ENCODE measurements at places on chromosomes 12 and 14.

GRCh38 chr12:18651525-18651924 is 86.3 kb downstream of the PLCZ1 start:
- DNase-seq = no peak

DNA sequence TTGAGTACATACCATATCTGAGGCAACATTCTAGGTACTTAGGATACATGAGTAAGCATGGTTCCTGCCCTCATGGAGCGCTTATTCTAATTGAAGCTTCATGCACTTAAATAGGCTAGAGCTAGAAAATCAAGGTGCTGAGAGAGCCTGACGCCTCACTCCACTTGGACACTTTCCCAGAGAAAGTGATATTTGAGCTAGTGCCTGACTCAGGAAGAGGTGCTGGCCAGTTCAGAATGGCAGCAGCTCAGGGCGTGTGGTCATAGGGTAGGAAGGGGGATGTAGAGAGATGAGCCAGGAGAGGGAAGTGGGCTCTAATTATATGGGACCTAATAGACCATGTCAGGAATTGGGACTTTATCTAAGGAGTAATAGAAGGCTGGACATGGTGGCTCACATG is 33.3 kb downstream of the TULP3 start:
- DNase-seq = no peak

GRCh38 chr14:22410497-22410896 is 178.5 kb downstream of the DAD1 start:
- DNase-seq = no peak

GRCh38 chr14:90796329-90796728 is 19.9 kb downstream of the TTC7B start:
- peak; percentile 60 for DNase-seq

GRCh38 chr12:51692016-51692415 is 101.0 kb downstream of the SCN8A start:
- peak; percentile 23 for DNase-seq

DNA sequence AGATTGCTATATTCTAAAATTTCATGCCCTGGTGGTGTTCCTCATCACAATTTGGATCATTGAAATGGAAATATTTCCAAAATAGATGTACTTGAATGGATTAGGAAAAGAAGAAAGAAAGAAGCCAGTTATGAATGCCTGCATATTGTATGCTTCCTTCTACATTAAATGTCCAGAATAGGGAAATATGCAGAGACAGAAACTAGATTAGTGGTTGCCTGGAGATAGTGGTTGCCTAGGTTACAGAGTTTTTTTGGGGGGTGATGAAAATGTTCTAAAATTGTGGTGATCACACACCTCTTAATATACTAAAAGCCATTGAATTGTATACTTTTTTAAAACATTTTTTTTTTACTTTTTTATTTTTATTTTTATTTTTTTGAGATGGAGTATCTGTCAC is 18.0 kb downstream of the TUBA1A start:
- DNase-seq = no peak

DNA sequence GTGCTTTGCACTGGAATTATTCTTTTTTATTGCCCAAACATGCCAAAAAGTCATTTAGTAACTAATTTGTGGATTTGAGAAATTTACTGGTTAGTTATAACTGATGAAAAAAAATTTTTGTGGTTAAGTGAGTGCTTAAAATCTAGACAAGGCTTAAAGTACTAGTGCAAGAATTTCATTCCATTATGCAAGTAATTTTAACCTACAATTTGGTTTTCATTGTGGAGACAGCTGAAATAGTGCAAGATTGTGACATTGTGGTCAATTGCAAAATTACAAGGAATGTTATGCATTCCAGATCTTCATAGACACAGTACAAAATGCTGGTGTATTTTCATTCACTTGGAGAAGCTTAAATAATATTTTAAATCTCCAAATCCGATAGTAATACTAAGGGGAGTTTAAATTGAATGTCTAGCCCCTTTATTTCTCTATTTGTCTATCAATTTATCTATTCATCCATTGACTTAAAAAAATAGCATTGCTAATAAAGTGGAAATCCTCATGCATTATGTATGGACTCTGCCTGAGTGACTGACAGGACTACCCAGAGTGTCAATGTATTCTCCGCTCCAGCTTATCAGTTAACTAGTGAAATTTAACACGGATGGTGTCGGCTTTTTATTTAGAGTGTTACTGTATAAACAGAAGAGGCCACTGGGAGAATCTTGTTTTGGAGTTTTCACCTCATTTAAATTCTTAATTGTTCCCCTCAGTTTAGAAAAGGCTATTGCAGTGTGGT is 125.9 kb downstream of the ALX1 start:
- DNase-seq = no peak

DNA sequence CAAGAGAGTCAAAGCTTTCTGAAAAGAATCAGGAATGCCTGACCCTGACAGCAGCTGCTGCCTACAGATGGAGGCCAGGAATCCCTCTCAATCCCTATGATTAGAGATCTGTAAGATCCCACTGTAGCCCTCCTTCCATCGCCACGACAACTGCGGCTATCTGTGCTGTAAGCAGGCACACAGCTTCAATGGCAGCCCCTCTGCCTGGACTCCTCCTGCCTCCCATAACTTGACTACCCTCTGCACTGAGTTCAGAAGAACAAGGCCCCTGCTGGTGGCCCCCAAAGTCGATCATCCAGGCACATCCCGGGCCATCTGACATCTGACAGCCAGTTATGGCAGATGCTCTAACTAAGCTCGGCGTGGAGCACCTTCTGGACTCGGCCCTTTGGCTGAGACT is 2.9 kb downstream of the CLMN start:
- DNase-seq = no peak

DNA sequence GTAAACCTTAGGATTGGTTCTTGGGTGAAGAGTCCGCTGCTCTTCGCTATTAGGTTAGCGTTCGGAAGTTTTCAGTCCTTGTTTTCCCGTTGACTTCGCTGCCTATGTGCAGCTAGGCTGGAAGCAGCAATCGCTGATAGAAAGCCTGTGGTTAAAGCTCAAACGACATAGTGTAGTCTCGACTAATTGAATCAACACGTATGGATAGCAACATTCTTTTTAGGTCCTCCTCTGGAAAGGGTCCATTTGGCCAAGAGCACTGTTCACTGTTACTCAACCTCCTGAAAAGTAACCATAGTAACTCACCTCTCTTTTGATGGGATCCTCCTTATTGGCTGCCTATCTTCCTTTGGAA is 355.5 kb downstream of the SNAPC1 start:
- no peak for DNase-seq

DNA sequence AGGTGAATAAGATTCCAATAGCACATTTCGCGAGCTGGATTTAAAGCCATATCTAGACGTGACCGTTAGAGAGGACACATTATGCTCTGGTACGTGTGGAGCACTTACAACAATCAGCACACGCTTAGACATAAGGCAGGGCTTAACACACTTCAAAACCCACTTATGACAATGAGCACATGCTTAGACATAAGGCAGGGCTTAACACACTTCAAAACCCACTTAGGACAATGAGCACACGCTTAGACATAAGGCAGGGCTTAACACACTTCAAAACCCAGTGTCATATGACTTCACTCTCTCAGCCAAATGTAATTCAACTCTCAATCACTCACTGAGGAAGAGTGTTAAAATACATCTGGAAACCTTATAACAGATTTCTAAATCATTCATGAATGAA is 11.2 kb upstream of the PLD4 start:
- no peak for DNase-seq

DNA sequence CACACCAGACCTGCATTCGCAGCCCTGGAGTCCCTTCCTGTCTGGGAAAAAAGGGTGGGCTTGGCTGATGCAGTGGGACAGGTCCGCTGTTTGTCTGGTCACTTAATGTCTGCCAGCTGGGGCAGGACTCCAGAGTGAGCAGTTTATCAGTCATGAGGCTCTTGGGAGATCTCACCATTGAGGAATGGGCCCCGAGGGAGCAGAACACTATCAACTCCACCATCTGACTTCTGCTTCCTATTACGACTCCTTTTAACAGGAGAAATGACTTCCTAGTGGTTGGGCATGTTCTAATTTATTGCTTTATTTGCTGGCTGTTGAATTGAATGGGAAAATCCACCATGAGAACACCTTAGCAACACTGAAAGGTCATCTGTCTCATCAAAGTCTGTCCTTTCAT is 182.5 kb upstream of the RASSF8 start:
- peak; percentile 56 for DNase-seq

- no peak for DNase-seq
These were observed 51.3 kb upstream of the KCNA1 start for GRCh38 chr12:4858386-4858785.

GRCh38 chr12:7128681-7129286 is at the start of gene RBP5:
Gene RBP5 (minus strand): TSS chr12:7128889. CDS start chr12:7128775, 114 bp downstream.
- no peak for DNase-seq

- no peak for DNase-seq
These were observed 56.7 kb downstream of the LRRIQ1 start for GRCh38 chr12:85092814-85093370.

- DNase-seq = no peak
These were observed 124.6 kb upstream of the HIF1A start for GRCh38 chr14:61570549-61571290.

DNA sequence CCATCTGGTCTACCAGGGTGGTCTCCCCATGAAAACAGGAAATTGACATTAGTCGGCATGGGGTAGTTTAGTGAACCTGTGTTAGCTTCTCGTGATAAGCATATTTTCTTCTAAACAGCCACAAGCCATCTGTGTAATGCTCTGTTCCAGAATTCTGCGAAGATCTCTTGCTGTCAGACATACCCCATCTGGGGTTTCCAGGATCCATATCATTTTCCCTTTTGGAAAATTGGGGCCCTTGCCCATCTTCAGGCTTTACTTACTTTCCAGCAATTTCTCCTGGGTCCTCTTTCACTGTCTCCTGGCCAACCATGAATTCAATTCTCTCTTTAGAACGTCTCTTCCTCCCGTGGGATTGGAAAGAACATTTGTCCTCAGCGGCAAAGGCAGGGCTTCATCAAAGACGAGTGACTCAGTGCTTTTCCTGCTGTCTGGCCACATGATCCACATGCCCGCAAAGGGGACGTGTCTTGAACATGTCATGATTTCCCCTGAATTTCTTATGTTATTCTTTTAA is 21.4 kb upstream of the NCOR2 start:
- DNase-seq = peak; percentile 58

GRCh38 chr12:44875954-44876543 is at the start of gene NELL2:
Gene NELL2 (minus strand): TSS chr12:44876315. CDS start chr12:44875869, 446 bp downstream.
- DNase-seq = no peak

- DNase-seq = no peak
These were observed 59.0 kb downstream of the CLMN start for GRCh38 chr14:95260537-95261361.

DNA sequence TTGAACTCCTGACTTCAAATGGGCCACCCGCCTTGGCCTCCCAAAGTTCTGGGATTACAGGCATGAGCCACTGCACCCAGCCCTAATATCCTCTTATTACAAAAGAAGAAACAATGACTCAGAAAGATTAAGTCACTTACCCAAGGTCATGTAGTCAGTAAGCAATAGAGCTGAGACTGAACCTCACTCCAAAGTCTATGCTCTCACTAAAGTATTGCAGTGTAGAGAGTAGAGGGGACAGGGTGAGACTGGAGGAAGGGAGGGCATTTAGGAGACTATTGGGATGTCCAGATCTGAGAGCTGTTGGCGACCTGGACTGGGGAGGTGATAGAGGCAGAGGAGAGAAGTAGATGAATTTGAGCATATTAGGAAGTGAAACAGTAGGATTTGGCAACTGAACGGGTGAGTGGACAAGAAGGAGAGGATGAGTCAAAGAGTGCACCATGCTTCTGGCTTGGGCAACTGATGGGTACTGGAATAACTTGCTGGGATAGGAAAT is 11.8 kb downstream of the P2RX7 start:
- no peak for DNase-seq

DNA sequence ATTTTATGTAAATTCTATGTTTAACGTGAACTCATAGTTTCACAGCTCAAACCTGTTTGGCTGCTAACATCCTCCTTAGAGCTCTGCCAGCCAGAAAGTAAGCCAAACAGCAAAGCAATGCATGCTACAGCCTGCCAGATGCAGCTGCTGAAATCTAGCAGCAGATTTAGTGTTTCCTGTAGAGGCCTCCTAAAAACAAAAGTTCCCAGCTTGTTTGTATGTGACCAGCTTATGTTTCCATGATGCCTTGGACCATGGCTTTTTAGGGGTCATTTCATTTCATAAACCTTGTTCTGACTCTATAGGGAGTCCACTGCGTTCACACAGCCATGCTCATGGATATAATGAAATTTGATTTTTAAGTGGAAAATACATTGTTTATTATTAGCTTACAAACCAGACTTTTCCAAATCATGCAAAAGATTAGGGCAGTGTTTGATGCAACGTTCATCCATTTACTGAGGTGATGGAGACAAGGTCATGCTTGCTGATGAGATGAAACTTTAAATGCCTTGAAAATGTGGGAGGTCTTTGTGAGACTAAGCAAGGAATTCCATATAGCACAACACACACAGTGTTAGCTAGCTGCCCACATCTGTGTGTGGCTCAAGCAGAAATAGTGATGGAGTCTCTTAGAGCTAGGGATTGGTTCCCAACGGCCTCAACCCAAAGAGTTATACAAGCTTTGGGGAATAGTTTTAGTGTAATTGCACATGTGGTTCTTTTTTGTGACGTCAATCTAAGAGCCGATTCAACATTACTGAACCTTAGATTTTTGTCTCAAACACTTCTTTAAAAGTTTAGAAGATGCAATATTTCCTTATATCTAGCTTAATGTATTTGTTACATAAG is 157.5 kb upstream of the LRIG3 start:
- no peak for DNase-seq

- no peak for DNase-seq
These were observed 27.2 kb upstream of the YBX3 start for GRCh38 chr12:10750385-10750727.

- no peak for DNase-seq
These were observed 48.0 kb downstream of the PTHLH start for GRCh38 chr12:27924350-27925135.

DNA sequence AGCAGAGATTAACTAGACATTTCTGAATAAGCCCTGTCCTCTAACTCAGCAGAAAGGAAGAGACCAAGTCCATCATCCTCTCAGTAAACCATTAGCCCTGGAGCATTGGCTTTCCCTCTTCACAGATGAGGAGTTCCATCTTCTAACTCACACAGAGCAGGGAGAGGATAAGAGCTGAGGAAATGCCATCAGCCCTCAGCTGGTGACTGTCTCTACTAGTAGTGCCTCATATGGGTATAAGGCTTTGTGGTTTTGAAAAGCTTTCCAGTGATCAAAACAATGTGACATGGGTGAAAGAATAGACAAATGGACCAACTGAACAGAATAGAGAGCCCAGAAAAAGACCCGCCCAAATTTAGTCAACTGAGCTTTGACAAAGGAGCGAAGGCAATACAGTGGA is 197.2 kb upstream of the NUDT4 start:
- DNase-seq = no peak

All from GDM1 (cell line).